ENCODE measurements at places on chromosomes 11 and 22. TPM values are rescaled to one million over a fixed set of nuclear protein-coding genes. Genes with fewer than 3 reads are reported as not detected.

Gene TREH
- total RNA-seq, result not detected

Gene CABP4
- not detected for total RNA-seq

Gene RAG2
- total RNA-seq, result not detected

Gene TMEM191B
- total RNA-seq, result 1.3 TPM

- no peak for DNase-seq
- H3K27me3 ChIP-seq, result peaks cover 4% of the 10 kb centered on the region
- no peaks in the 10 kb centered on the region for H3K36me3 ChIP-seq
- H3K4me1 ChIP-seq, result peaks cover 29% of the 10 kb centered on the region
- H3K27ac ChIP-seq, result no peak overlapping the region
- peak overlapping the region; percentile 85 for H3K4me3 ChIP-seq
Observed at GRCh38 chr11:119729951-119730613, 1.1 kb upstream of the NECTIN1 start.

DNA sequence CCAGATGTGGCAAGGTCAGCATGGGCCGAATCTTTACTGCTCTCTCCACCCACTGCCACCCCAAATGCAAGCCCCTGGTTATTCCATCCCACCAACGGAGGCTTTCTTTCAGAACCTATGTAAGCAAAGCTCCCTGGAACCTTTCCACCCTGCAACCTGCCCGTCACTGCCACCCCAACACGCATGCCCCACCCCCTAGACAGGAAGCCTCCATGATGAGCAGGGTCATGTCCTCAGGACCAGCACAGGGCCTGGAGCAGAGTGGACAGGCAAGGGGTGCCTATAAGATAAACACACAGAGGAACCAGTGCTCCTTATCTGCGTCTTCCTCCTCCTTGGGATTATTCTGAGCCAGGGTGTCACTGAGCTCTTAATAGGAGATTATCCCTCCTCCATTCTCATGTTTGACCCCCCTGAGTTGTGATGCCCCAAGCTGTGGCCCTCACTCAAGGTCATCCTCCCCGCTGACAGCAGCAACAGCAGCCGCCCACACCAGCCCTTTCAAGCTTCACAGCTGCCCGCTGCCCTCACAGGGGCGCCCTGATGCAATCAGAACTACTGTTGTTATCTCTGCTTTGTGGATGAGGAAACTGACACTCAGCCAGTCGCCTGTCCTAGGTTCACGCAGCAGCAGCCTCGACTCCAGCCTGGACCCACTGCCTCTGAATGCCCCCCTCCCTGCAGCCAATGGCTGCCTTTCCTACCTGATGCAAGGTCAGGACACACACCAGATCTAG is 647.3 kb downstream of the TBC1D22A start:
- peaks cover 21% of the 10 kb centered on the region for H3K36me3 ChIP-seq
- DNase-seq, result no peak
- H3K4me1 ChIP-seq, result no peaks in the 10 kb centered on the region
- peaks cover 10% of the 10 kb centered on the region for H3K27me3 ChIP-seq
- no peak overlapping the region for H3K27ac ChIP-seq

- H3K27me3 ChIP-seq, result peaks cover 2% of the 10 kb centered on the region
- peaks cover 28% of the 10 kb centered on the region for H3K4me1 ChIP-seq
- peak overlapping the region; percentile 99 for H3K27ac ChIP-seq
- peak; percentile 44 for DNase-seq
- peak overlapping the region; percentile 65 for H3K4me3 ChIP-seq
Observed at GRCh38 chr11:124481365-124482323, 36.1 kb upstream of the OR8B8 start.

- H3K36me3 ChIP-seq, result no peaks in the 10 kb centered on the region
- H3K4me3 ChIP-seq, result no peak overlapping the region
- no peaks in the 10 kb centered on the region for H3K27me3 ChIP-seq
- no peak for DNase-seq
Observed at GRCh38 chr11:35286126-35286525, 133.2 kb downstream of the SLC1A2 start.

Gene MRGPRX3
- 0.21 TPM for total RNA-seq

Gene EIF4G2
- total RNA-seq, result 1,184 TPM

DNA sequence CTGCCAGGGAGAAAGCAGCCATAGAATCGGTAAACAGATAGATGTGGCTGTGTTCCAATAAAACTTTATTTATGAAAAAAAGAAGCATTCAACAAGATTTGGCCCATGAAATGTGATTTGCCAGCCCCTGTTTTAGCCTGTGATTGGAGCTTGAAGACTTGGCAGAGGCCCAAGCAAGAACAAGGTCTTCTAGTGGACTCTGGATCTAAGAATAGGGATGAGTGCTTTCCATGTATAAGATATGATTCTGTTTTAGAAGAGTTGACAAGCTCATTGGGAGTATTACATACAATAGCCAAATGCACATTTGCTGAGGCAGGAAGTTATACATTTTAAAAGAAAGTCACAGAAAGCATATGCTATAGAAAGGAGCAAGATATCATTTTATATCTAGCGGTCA is 175.6 kb upstream of the LUZP2 start:
- no peaks in the 10 kb centered on the region for H3K36me3 ChIP-seq
- H3K4me1 ChIP-seq, result peaks cover 8% of the 10 kb centered on the region
- H3K27ac ChIP-seq, result no peak overlapping the region

Gene PNPLA2
- 40.5 TPM for total RNA-seq

GRCh38 chr11:67694875-67695555 is 20.6 kb upstream of the ALDH3B2 start:
- no peaks in the 10 kb centered on the region for H3K4me1 ChIP-seq
- no peaks in the 10 kb centered on the region for H3K36me3 ChIP-seq
- no peak for DNase-seq
- H3K4me3 ChIP-seq, result no peak overlapping the region
- no peak overlapping the region for H3K27ac ChIP-seq

DNA sequence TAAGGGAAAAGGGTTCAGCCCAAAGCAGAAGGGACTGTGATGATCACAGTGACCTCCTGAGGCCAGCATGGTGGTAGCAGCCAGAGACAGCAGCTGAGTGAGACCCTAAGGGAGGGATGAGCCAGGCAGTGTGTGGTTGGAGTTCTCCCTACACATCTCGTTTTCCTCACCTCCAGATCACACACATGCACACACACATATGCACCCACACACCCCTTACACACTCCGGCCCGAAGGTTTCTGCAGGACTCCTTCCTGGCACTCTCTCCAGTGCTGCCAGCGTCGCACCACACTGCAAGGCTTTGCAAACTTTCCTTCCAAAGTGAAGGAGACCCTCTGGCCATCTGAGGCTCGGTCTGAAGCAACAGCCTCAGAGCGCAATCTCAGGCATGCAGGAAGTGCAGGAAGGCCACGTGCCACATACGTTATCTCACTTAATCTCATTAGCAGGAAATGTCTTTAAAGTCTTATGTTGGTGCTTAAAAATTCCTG is 26.9 kb upstream of the TP53I11 start:
- H3K27me3 ChIP-seq, result peaks cover 13% of the 10 kb centered on the region
- peaks cover 42% of the 10 kb centered on the region for H3K4me1 ChIP-seq
- no peak overlapping the region for H3K27ac ChIP-seq
- H3K36me3 ChIP-seq, result peaks cover 5% of the 10 kb centered on the region
- DNase-seq, result peak; percentile 34

Gene TCN1
- not detected for total RNA-seq

DNA sequence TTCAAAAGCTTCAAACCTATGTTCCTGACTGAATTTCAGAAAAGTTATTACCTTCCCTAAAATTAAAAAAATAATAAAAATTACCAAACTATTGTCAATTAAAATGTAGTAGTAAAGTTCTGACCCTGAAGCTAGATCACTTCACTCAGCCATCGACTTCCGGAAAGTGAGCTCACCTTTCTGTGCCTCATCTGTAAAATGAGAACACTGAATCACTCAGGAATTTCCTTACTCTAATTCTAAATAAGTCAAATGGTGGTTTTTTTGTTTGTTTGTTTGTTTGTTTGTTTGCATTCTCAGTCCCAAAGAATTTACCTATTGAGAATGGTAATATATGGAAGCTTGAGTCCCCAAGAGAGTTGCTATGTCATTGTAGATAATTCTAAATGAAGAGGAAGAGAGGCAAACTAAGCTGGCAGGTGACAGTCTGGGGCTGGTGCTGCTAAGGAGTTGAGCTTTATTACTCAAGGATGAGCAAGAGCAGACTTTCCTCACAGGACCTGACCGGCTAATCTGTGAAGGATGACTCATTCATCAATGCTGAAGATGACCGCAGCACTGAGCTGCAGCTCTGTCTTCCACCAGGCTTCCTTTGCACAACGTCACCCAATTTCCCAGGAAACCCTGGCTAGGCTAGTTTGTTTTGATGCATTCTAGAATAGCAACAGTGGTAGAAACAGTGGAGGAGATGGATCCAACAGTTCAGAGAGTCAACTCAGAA is 248.8 kb downstream of the RAB38 start:
- H3K4me1 ChIP-seq, result no peaks in the 10 kb centered on the region
- no peaks in the 10 kb centered on the region for H3K27me3 ChIP-seq
- no peak overlapping the region for H3K4me3 ChIP-seq
- no peaks in the 10 kb centered on the region for H3K36me3 ChIP-seq
- no peak overlapping the region for H3K27ac ChIP-seq

DNA sequence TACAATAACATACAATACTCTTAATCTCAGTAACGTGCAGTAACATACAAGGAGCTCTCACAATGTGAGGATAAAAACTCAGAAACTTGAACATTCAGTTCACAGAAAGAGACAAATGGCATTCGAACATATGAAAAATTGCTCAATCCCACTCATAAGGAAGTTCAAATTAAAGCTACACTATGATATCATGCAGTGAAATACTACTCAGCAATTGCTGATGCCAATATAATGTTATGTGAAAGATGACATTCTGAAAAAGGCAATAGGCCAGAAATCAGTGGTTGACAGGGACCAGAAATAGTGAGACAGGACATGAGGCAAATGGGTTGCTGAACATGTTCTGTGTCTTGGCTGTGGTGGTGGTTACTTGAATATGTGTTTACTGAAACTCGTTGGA is 33.7 kb upstream of the PITPNB start:
- no peaks in the 10 kb centered on the region for H3K27me3 ChIP-seq
- DNase-seq, result no peak
- H3K36me3 ChIP-seq, result no peaks in the 10 kb centered on the region
- H3K4me1 ChIP-seq, result no peaks in the 10 kb centered on the region
- H3K4me3 ChIP-seq, result no peak overlapping the region

DNA sequence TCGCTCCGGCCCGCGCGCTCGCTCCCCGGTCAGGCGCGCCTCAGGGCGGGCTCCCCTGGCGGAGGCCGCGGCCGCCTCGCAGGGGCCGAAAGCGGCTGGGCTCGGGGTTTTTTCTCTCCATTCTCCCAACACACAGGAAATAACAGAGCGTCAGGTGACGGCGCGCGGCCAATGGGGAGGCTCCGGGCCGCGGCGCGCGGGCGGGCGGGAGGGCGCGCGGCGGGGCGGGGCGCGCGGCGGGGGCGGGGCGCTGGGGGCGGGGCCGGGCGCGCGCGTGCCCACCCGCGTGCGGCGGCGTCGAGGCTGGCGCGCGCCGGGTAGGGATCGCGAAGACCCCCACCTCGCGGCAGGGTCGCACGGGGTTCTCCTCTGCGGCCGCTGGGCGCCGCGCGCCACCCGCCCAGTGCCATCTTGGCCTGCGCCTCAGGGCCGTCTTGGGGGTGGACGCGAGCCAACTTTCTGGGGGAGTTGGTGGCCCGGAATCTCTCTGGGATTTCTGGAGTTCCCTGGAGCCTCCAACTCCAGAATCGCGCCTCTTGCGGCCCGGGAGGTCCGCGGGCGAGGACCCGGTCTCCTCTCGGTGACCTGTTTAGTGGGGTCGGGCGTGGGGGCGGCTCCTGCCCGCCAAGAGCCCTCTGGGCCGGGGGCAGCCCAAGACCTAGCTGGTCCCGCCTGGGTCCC is at the start of gene TCF20:
Gene TCF20 (minus strand): TSS at position 144 of the 681 bp plus-strand sequence. CDS start 55,348 bp downstream, outside the sequence.
- H3K4me3 ChIP-seq, result peak within 1 kb of the TSS; percentile 97
- H3K36me3 ChIP-seq, result peaks cover 5% of the 10 kb centered on the region
- DNase-seq, result peak; percentile 75
- peak within 1 kb of the TSS; percentile 67 for H3K27ac ChIP-seq
- peaks cover 22% of the 10 kb centered on the region for H3K4me1 ChIP-seq

Gene LAYN
- 26.2 TPM for total RNA-seq

Gene CRYAB
- not detected for total RNA-seq

Gene APLNR
- total RNA-seq, result 48.8 TPM

DNA sequence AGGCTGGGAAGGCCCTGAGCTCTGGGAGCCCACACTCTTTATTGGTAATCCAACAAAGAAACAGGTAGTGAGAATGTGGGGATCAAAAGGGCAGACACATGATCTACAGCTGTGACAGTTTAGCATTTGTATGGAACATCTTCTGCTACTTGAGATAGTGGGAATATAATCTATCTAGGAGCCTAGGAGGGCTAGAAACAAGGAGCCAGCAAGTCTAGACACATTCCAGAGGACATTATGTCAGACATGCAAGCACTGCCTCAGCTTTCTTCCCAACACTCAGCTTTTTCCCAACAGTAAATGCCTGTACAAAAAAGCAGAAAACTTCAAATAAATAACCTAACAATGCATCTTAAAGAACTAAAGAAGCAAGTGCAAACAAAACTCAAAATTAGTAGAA is 1150.6 kb upstream of the RAG2 start:
- no peak overlapping the region for H3K27ac ChIP-seq
- H3K27me3 ChIP-seq, result no peaks in the 10 kb centered on the region
- no peaks in the 10 kb centered on the region for H3K36me3 ChIP-seq
- no peak overlapping the region for H3K4me3 ChIP-seq

Gene KCTD14
- 0.97 TPM for total RNA-seq

- no peak overlapping the region for H3K27ac ChIP-seq
- H3K4me3 ChIP-seq, result no peak overlapping the region
- H3K27me3 ChIP-seq, result no peaks in the 10 kb centered on the region
- DNase-seq, result no peak
Observed at GRCh38 chr11:100984668-100985067, 144.9 kb downstream of the PGR start.

- H3K4me3 ChIP-seq, result no peak overlapping the region
- peaks cover 16% of the 10 kb centered on the region for H3K36me3 ChIP-seq
- peaks cover 6% of the 10 kb centered on the region for H3K4me1 ChIP-seq
- no peak for DNase-seq
- H3K27ac ChIP-seq, result no peak overlapping the region
Observed at GRCh38 chr11:2996976-2997375, 4.8 kb upstream of the NAP1L4 start.

GRCh38 chr11:101354801-101355200 is 225.2 kb upstream of the PGR start:
- no peaks in the 10 kb centered on the region for H3K4me1 ChIP-seq
- H3K36me3 ChIP-seq, result no peaks in the 10 kb centered on the region
- no peak for DNase-seq
- no peaks in the 10 kb centered on the region for H3K27me3 ChIP-seq
- no peak overlapping the region for H3K27ac ChIP-seq
- H3K4me3 ChIP-seq, result no peak overlapping the region

Gene TEX54
- total RNA-seq, result not detected
